ENCODE measurements at places on chromosomes 7 and 10.
A peak's percentile ranks its signal among the peaks of the same experiment; 100 is the strongest.

- DNase-seq: no peak
Observed at GRCh38 chr10:84026821-84027257, 112.5 kb upstream of the GHITM start.

GRCh38 chr7:144818511-144818910 lies 17.3 kb downstream of the TPK1 start:
- DNase-seq: no peak

DNA sequence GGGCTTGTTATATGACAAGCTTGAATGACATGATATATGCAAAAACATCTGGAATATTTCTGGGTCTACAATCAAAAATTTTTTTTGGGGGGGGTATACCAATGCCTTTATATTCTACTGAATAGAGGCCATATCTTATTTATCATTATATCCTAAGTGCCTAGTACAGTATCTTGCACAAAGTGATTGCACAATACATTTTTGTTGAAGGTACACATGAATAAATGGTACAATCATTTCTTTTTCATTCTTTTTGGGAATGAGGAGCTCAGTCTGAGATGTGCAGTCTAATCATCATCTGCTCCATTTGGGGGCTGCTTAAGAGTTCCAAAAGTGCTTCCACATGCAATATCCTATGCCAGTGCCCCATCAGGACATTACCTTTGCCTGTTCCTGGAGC lies 214.6 kb downstream of the KIF20B start:
- DNase-seq: no peak

- DNase-seq: no peak
Observed at GRCh38 chr7:47031786-47032535, 550.0 kb downstream of the TNS3 start.

GRCh38 chr10:118114992-118115391 lies 68.3 kb upstream of the RAB11FIP2 start:
- no peak for DNase-seq

- DNase-seq: no peak
Observed at GRCh38 chr10:126783806-126784557, 113.5 kb upstream of the C10orf90 start.

DNA sequence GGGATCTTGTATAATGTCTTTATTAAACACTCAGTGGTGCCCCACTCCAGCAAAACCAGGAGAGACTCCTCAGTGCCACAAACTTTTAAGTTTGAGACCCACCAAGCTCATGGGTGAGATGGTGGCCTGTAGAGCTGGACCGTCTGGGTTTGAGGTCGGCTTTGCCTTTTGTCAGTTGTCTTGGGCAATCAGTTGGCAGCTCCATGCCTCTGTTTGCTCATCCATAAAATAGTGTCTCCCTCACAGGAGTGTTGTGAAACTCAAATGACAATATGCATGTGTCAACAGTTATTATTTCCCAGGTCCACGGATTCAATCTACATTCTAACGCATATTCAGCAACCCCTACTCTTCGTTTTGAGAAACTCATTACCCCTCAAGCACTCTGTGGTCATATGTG lies 367.8 kb upstream of the C7orf33 start:
- DNase-seq: no peak

- peak; percentile 10 for DNase-seq
Observed at GRCh38 chr7:37247861-37248260, 200.8 kb downstream of the ELMO1 start.

GRCh38 chr7:18268571-18268970 lies 227.0 kb upstream of the HDAC9 start:
- no peak for DNase-seq

DNA sequence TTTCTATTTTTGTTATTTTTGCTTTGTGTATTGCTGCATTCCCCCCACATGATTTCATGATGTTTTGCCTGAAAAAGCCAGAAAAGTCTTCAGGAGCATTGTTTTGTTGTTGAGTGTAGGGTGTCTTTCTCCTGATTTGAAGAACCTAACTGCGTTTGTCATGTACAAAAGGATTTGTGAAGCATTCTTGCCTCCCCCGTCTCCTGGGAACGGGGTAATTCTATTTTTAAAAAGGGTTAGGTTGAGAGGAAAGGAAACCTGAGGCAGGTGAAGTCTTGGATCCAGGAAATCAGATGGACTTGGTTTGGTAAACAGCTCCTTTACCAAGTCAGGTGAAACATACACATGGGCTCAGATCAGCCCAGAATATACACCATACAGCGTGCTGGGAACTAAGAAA lies 26.0 kb upstream of the BTBD16 start:
- no peak for DNase-seq

GRCh38 chr7:33399528-33400213 lies 270.3 kb downstream of the BBS9 start:
- DNase-seq: no peak

DNA sequence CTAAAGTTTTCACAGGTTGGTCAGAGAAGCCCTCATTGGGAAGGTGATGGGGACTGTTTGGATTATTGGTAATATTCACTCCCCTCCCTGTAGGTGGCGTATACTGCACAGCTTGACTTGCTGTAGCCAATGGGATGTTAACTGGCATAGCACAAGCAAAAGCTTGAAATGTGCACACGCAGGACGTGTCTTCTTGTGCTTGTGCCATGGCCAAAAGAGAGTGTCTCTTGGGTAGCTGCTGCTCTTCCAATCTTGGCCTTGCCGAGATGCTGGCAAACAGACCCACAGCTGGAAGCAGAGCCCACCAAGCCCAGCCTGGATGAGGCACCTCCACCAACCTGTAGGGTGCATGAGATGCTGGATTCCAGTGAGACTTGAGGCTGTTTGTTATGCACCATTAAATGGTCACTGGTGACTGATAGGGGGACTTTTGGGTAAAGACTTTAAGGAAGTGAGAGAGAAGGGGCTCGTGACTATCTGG lies 266.0 kb downstream of the GRID1 start:
- DNase-seq: peak; percentile 10

GRCh38 chr10:43365001-43365400 lies 6.4 kb upstream of the FXYD4 start:
- no peak for DNase-seq

GRCh38 chr7:127652333-127653248 lies 597 bp downstream of the SND1 start:
- no peak for DNase-seq

- no peak for DNase-seq
Observed at GRCh38 chr10:70684374-70684773, 12.1 kb downstream of the ADAMTS14 start.

- peak; percentile 21 for DNase-seq
Observed at GRCh38 chr7:128030654-128031611, at the start of gene LRRC4. TSS of gene LRRC4 (minus strand) at chr7:128031437. CDS start at chr7:128030640, 797 bp downstream.

- DNase-seq: no peak
Observed at GRCh38 chr10:19654576-19654975, 161.7 kb upstream of the PLXDC2 start.

DNA sequence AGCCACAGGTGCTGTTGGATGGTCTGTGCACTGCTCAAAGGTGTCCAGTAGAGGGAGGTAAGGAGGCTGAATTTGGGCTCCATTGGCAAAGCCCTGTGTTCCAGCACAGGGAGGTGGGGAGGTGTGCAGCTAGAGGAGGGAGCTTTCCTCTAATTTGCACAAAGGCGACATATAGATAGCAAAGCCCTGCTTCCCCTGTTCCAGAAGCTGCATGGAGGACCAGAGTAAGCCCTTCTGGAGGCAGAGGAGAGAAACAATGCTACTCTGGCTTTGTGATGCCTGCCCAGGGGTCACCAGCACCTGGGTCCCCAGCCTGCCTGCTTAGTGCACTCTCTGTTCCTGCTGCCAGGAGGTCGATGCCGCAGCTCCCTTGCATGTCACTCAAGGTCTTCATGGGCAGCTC lies 3.4 kb upstream of the ARHGAP22 start:
- DNase-seq: no peak

DNA sequence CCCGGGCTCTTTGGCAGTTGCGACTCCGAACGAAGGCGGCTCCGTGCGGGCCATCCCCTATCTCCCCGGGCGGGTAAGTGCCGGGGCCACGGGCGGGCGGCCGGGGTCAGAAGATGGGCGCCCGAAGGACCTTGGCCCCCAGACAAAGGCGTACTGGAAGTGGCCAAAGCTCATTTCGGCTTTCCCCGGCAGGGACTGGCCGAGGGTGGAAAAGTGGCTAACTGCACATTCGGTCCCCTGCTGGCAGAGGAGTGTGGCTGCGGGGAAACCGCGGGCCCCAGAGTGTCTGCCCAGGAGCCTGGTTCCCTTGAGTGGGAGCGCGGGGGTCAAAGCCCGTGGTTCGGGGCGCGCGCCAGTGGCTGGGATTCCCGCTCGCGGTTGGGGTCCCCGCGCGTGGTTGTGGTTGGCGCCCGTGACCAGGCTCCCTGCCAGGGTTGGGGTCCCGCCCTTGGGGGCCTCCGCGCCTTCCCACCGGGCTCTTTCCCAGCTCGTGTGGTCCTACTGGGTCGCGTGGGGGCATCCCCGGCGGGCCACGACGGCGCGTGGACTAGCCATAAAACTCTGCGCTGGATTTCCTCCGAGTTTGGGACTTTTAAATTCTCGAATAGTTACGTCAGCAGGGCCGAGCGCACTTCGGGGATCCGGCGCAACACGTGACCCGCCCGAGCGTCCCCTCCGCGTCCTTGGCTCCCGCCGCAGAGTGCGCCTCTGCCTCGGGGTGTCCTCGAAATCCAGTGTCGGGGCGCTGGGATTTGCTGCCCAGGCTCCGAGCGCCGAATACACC lies 124.4 kb downstream of the TACC2 start:
- peak; percentile 3 for DNase-seq

DNA sequence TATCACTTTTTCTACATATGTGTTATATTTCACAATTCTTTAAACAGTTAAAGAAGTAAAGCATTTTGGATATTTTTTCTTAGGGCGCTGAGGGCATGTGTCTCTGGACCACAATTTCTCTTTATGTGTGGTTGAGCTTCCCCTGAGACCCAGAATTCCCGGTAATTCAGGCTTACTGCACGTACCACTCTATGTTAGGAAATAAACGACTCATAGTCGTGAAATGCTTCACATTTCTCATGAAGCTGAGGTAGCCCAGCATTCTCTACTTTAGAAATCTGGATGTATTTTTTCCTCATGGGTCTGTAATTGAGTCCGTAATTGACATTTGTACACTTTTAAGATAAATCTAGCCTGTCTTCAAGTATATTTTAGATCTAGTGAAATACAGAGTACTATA lies 170.6 kb downstream of the FZD1 start:
- DNase-seq: no peak

DNA sequence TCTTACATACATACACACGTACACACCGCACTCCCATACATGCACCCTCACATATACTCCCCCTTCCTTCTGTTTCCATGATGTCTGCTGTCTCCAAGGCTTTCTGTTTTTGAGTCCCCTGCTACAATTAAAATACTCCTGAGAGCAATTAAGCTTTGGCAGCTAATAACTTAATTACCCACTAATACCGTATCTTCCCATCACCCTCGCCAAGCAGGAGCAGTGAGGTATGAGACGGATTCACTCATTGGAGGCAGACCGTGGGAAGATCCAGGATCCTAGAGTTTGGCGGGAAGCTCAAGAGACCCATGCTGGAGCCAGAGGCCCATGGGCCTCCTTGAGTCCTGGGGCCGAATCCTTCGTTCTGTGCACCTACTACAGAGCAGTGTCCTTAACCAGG lies 1.7 kb upstream of the CALN1 start:
- no peak for DNase-seq

GRCh38 chr7:116617878-116618277 lies 54.1 kb upstream of the MET start:
- no peak for DNase-seq

DNA sequence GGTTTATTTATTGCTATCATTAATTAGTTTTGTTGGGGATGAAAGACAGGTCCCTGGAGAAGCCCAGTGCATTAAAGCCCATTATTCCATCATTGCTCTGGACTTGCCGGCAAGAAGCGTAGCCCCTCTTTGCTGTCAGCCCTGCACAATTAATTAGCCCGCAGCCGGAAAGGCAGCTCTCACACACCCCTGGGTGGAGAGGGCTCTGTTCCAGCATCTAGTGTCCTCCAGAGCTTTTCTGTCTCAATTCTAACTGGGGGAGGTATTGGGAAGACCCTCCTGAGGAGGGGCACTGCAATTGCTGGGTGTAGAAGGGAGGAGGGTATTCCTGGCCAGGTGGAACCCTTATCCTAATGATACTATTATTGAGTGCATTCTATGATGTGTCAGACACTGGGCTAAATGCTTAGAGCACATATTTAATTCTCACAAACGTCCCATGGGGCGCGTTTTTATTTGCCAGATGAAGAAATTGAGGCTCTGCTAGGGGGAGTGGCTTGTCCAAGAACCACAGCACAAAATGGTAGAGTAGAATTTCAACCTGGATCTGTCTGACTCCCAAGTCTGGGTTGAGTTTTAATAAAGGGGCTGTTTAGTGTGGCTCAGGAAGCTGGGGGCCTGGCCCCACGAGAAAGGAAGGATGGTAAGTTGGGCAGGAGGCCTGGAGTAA lies 148.1 kb upstream of the PCBD1 start:
- no peak for DNase-seq

DNA sequence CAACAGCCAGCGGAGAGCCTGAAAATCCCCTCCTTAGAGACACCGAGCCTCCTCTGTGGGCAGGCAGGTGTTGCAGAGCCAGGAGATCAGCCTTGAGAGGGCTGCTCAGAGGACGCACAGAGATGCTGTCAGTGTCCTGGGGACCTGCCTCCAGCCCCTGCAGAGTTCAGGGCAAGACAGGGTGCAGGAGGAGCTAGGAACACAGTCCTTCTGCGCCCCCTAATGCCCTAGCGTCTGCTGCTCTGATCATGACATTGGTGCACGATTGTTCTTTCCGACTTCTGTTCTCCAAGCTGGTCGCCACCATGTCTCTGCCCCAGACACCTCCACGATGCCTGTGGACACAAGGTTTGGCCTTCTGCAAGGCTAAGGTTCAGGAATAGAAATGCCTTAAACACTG lies 613.7 kb upstream of the MKI67 start:
- DNase-seq: no peak

DNA sequence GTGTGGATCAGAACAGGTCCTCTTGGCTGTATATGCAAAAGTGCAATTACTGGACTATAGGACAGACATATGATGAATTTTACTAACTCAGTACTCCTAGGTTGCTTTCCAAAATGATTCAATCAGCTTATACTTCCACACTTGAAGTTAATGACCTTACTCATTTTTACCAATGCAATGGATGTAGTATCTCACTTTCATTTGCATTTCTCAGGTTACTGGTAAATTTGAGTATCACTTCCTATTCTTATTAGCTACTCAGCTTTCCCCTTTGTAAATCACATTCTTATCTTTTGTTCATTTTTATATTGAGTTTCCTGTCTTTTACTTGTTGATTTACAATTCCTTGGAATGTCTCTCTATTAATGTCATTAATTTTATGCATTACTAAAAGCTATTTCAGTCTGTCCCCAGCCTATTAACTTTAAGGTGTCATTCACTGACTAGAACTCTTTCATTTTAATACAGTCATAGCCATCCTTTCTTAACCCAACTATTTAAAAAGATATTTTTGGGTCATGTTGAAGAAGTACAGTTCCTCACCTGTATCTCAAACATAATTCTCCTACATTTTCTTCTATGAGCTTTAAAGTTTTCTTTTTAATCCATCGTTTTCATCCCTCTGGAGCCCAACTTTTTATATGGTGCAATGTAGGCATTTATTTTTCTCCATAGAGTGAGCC lies 88.6 kb downstream of the VIM start:
- no peak for DNase-seq

DNA sequence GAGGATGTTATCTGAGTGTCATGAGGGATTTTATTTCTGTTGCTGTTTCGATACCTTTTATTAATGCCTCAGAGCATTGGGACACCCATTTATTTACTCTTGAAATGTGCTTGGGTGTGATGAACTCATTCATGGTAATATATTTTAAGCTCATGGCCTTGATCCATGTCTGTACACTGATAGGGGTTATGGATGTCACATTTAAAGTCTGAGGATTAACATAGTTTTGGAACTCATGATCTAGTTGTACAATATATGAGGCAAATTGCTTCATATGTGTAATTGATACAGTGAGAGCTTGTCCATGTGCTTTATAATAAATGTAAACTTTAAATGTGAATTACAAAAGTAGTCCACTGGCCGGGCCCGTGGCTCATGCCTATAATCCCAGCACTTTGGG lies 23.0 kb upstream of the ZRANB1 start:
- DNase-seq: no peak
